ENCODE measurements at places on chromosomes 3 and 15. TPM values are rescaled to one million over a fixed set of nuclear protein-coding genes. Genes with fewer than 3 reads are reported as not detected.
A peak's percentile ranks its signal among the peaks of the same experiment; 100 is the strongest.

GRCh38 chr3:58645726-58646125, 20.8 kb downstream of the FAM3D start:
- peak; percentile 37 for DNase-seq

Gene C3orf70
- total RNA-seq, result not detected

- no peak for DNase-seq
Observed at GRCh38 chr3:148329481-148330235, 368.0 kb upstream of the AGTR1 start.

DNA sequence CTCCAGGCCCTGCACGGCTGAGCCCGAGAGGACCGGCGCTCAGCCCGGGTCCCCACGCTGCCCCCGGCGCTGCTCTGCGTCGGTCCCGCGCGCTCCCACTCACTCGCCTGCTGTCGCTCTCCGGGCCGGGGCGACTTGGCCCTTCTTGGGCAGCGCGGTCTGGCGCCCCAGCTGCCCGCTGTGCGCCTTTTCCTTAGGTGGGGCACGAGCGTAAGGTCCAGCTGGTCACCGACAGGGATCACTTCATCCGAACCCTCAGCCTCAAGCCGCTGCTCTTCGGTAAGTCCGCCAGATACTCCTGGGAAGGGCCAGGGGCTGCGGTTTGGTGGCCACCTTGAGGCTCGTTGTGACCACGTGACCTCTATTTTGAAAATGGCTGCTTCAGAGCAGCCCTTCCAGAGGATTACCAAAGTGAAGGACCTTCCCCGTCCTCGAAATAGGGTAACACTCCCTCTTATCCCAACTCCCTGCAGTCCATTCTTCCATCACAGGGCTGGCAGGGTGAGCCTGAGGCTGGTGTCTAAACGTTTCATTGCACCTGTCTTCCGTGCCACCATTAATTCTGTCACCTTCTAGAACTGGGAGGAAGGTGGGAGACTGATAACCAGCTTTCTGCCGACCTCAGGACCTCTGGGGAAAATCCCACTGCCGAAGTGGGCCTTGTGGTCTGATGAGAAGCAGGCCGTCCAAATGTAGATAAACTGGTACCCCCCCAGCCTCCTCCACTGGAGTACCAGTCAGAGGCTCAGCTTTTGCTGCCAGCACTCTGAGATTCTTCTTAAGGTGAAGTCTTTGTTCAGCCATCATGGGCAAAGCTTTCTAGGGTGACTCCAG, 812 bp downstream of the P4HTM start:
- DNase-seq, result no peak

DNA sequence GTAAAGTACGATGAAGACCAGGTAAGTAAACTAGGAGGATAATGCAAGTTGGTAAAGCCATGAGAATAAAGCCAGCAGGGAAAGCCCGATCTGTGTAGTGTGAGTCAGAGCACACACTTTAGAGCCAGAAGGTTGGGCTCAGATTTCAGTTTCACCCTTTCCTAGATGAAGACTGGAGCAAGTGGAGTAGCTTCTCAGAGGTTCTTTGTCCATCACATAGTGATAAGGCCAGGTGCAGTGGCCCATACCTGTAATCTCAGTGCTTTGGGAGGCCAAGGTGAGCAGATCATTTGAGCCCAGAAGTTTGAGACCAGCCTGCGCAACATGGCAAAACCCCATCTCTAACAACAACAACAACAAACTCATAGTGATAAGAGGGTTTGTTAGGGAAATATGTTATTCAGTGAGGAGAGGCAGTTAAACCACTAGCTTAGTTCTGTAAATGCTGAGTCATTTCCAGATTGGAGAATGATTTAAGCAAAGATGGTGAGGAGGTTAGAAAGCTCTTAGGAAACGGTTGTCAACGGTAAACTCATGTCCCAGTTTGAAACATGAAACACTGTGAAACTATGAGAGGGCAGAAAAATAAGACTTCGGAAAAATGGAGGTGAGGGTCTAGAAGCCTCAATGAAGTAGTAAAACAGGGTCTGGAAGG, 39.0 kb downstream of the IL12A start:
- DNase-seq, result peak; percentile 28

Gene PLS1
- 1.3 TPM for total RNA-seq

- DNase-seq, result no peak
Observed at GRCh38 chr3:172461530-172462138, 13.4 kb upstream of the GHSR start.

Gene CLRN1
- total RNA-seq, result not detected

GRCh38 chr3:36494461-36495109, 114.3 kb downstream of the STAC start:
- peak; percentile 53 for DNase-seq

GRCh38 chr3:55690726-55691125, 203.6 kb upstream of the WNT5A start:
- no peak for DNase-seq

DNA sequence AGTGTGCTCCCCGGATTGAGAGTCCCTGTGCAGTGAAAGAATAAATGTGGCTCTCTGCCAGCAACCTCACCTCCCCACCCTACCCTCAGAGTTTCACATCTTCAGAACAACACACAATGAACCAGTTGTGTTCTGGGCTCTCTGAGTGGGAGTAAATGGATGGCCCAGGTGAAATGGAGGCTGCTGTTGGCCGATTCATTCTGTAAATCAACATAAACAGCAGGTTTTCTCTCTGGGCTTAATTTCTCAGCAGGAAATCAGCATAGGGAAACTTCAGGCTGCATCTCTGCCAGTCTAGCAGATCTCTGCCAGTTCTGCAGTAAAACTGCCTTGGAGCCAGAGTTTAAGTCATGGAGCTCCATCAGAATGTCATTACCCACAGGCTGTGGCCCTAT, 54.6 kb upstream of the FURIN start:
- no peak for DNase-seq

- DNase-seq, result no peak
Observed at GRCh38 chr15:100847194-100847593, 32.4 kb upstream of the ALDH1A3 start.

- no peak for DNase-seq
Observed at GRCh38 chr3:14423963-14424362, 21.6 kb downstream of the SLC6A6 start.

DNA sequence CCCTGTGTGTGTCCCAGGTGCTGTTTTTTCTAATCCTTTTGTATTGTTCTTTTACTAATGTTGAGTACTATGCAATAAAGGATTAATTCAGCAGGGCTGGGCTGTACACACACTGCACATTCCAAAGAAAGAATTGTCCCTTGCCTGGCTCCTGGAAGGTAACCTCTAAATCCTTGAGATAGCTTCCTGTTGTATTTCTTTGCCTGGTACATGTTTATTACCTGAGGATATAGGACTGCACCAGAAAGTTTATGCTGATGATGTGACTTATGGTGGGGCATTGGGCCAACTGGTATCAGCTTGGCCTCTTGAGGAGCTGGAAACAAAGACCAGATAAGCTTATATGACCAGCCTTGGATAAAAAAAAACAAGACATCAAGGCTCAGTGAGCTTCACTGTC, 26.6 kb upstream of the FAN1 start:
- no peak for DNase-seq

GRCh38 chr3:170563712-170564423, 22.0 kb downstream of the SLC7A14 start:
- peak; percentile 29 for DNase-seq

DNA sequence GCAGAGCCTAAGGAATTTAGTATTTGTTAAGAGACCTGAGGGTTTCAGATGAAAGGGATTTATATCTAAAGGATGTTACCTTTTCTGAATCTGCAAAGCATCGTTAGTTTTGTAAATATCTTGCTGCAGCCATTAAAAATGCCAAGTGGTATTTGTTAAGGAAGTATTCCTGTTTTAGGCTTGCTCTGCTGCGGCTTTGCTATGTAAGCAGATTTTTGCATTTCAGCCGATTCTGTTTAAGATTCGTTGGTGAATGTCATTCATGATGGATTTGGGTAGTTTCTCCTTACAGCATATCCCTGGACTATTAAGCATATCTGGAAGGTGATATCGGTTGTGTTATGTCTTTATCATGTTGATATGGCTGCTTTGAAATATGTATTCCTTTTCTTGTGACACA, 1.0 kb downstream of the USP8 start:
- no peak for DNase-seq

- DNase-seq, result no peak
Observed at GRCh38 chr3:156655819-156656550, 18.4 kb upstream of the TIPARP start.

DNA sequence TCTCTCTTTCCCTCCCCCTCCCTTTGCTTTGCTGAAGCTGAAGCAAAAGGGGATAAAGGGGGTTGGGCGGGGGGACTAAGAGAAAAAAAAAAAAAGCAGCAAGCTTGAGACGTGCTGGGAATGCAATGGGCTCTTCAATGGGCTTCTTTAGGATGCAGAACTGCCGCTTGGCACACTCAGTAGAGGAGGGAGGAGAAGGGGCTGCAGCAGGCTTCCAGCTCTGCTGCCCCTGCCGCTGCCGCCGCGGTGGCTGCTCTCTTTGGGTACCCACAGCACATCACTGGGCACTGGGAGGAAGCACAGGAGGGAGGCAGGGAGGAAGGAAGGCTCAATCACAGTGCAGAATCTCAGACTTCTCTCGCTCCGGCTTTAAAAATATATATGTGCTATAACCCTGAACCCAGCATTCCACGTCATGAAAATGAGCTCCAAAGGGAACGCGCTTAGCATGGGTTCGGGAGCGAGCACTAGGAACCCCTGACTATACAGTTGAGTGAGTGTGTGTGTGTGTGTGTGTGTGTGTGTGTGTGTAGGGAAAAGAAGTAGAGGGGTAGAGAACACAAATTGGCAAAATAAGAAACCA, 3.5 kb downstream of the SLITRK3 start:
- DNase-seq, result no peak
